ENCODE measurements at places on chromosomes 7 and 10. TPM values are rescaled to one million over a fixed set of nuclear protein-coding genes. Genes with fewer than 3 reads are reported as not detected.

- peak; percentile 17 for DNase-seq
Observed at GRCh38 chr10:55024713-55025112, 223.7 kb upstream of the PCDH15 start.

GRCh38 chr7:27172823-27173510, 1.2 kb downstream of the HOXA10 start:
- peak; percentile 52 for DNase-seq

DNA sequence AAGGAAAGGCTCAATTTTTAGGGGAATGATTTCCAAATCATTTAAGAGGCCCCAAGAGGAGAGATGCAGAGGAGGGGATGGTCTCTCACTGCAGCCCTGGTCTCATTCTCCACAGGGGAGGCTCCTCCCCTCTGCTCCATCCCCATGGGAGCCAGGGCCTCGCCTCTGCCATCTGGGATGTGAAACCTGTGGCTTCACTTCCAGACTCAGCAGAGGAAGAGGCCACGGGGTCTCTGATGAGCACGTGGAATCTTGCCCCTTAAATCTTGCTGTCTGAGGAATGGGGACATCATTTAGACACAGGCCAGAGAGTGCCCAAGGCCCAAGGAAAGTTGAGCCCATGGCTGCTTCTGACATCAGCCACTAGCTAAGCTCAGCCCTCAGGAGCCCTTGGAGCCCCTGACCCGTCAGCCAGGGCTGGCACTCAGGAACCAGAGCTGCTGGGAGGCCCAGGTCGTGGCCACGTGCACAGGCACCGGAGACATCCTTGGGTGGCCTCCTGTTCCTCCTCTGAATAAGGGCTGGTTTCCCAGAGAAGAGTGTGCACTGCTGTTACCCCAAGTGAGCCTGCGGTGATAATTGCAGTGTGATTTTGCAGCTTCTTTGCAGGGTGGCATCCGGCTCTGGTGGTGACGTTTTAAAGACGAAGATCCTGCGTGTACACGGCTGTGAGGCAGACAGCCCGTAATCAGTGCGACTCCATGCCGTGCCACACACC, 50.5 kb downstream of the VIPR2 start:
- DNase-seq, result no peak

DNA sequence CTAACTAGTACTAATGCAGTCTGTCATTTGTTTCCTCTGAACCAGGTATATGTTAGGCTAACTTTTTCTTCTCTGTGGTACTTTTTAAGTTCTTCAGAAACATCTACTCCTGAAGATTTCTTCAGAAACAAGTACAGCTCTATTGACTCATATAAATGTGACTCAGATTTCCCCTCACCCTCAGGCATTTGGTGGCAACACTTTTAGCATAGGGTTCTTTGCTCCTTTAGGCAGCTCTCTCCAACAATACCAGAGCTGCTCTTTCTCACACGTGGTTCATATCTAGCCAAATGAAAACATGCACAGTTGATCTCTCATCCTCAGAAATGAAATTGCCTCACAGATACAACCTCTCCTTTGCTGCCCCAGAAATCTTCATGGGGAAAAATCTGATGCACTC, 939.8 kb downstream of the SORCS1 start:
- DNase-seq, result no peak

Gene BAIAP2L1
- total RNA-seq, result 55.8 TPM

- no peak for DNase-seq
Observed at GRCh38 chr10:56349611-56350010, 11.4 kb downstream of the ZWINT start.

DNA sequence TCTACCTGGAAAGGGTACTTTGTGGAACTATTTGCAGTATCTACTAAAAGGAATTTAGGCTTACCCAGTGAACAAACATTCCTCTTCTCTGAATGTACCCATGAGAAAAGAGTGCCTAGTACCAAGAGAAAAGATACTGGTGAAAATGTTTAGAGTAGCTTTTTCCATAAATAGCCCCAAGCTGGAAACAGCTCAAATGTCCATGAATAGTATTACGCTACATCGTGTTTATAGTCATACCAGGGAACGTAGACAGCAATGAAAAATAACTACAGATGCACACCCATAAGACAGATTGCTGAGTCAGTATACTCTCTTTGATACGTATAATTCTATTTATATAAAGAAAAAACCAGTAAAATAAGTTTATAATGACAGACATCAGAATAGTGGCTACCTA, 285.9 kb downstream of the KLF6 start:
- no peak for DNase-seq

DNA sequence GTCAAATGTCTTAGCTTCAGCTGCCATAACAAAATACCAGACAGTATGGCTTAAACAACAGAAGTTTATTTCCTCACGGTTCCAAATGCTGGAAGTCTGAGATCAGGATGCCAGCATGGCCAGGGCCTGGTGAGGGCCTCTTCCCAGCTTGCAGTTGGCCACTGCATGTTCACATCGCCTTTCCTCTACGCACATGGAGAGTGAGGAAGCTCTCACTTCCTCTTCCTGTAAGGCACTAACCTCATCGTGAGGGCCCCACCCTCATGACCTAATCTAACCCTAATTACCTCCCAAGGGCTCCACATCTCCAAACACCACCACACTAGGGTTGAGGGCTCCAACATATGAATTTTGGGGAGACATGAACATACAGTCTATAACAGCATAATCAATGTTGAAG, 14.4 kb downstream of the ZNF33B start:
- no peak for DNase-seq

DNA sequence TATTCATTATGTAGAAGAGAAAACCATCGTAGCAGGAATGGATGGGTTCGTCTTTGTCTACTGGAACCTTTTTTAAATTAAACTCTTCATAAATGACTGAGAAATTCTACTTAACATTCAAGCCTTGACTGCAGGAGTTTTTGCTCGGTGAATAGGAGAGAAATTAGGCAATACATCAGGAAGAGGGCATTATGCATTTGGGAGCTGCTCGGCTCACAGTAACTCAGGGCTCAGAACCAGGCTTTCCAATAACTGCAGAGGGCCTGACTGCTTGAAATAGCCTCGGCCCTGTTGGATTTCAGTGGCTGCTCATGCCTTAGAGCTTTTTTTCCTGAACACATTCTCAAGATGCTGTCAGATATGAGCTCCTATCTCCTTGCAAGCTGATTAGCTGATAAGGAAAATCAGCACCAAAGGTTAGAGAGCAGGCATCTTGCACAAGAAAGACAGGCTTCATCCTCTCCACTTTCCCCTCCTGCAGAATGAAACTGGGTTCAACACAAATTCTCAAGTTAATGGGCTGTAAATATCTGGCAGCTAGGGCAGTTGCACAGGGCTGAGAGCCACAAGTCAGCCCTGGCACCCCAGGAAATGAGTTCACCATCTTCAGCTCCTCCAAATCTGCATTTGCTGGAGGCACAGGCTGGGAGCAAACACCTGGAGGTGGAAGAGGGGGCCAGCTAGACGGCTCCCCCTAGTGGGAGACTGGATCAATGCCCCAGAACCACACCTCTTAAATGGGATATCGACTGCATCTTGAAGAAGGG, 24.3 kb downstream of the TECTB start:
- peak; percentile 52 for DNase-seq

Gene GOLGA7B
- 1.0 TPM for total RNA-seq

GRCh38 chr7:141610671-141611070, 59.5 kb downstream of the AGK start:
- no peak for DNase-seq

Gene ZNF804B
- total RNA-seq, result not detected

DNA sequence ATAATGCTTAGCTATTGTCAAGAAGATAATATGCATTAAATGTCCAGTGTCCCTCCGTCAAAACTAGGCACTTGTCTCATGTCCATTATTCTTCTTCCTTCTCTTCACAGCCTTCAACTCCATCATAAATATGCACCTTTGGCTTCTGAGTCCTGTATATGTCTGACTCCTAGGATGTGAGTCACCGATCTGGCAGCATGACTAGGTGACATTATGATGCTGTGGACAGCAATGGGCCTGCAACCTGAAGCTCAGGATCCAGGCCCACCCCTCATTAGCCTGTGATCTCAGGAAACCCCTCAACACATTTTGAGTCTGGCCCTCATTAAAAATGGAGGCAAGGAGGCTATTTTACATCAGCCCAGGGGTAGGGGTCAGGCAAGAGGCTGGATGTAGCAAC, 362.5 kb upstream of the ZMIZ1 start:
- no peak for DNase-seq

Gene SPDYE2B
- total RNA-seq, result not detected

DNA sequence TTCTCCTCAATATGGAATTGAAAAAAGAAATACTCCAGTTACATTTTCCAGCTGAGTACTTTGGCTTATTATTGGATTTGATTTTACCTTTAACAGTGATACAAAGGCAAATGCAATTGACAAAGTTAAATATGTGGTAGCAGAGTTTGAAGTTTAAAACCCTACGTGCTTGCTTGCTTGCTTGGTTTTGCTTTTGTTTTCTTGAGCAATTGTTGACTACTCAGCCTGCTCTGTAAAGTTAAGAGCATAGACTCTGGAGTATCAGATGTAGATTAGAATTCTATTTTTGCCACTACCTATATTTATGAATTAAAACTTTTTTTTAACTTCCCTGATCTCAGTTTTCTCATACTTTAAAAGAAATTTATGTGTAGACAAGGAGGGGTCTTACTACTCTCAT, 51.4 kb downstream of the PCDH15 start:
- DNase-seq, result no peak

Gene WASL
- 37.5 TPM for total RNA-seq

Gene CTAGE4
- total RNA-seq, result 20.0 TPM

DNA sequence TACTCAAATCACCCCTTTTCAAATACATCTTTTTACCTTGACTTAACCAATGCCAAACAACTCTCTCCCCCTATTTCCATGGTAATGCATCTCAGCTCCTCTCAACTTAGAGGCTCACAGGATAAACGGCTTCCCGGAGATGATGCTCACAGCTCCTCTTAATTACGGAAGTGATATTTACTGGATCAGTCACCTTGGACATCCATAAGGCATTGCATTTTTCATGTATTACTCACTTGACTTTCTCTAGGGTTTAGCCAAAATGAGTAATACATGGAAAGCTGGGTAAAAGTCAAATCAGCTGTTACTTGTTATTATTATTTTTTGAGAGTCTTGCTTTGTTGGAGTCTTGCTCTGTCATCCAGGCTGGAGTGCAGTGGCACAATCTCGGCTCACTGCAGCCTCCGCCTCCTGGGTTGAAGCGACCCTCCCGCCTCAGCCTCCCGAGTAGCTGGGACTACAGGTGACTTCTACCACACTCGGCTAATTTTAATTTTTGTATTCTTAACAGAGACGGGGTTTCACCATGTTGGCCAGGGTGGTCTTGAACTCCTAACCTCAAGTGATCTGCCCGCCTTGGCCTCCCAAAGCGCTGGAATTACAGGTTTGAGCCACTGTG, 73.3 kb upstream of the RHEB start:
- DNase-seq, result no peak

Gene FAM131B
- total RNA-seq, result 0.19 TPM

Gene LRIT1
- total RNA-seq, result not detected

Gene CNNM1
- total RNA-seq, result 6.3 TPM

DNA sequence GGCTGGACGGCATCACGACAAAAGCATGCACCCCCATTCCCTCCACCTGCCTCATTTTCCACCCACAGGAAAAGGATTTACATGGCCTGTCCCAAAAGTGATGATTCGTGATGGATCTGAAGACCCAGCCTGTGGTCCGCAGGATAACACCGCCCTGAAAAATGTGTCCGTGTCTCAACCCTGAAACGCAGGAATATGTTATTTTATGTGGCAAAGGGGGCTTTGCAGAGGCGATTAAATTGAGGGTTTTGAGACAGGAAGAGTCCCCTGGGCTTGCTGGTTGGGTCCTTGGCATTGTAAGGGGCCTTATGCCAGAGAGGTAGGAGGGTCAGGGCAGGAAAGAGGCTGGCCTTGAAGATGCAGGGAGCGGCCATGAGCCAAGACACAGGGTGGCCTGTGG, 80.2 kb upstream of the PPP2R2D start:
- DNase-seq, result no peak

DNA sequence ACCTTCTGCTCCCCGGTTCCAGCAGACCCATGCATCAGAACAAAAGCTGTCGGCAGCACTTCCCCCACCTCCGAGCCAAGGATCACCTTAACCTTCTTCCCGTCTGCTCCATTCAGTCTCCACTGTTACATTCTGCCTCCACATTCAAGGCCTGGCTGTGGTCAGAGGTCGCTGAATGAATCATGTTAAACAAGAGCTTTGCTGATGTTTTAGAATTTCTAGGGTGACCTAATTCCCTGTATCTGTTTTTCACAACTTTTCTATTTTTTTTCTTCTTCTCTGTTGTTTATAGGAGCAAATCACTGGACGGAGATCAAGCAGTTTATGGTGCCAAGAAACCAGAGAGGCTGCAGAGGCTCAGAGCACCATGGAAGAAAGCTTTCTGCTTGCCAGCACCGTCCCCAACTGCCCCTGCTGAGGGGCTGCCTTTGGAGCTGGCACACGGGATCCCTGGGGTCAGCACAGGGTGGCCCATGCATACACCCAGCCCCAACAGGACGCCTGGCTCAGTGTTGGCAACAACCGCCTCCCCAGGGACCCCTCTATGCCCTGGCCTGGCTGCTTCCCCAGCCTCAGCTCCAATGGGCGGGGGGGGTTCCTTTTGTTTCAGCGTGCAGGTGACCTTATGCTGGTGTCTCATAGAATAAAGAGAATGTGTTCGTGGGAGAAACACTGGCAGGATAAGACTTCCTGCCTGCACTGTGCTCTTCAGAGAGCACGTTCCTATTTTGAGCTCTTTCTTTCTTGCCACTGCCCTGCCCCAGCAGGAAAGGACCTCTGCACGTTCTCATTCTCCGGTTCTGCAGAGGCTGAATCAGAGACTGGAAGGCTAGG, 182.7 kb upstream of the LYZL2 start:
- no peak for DNase-seq

DNA sequence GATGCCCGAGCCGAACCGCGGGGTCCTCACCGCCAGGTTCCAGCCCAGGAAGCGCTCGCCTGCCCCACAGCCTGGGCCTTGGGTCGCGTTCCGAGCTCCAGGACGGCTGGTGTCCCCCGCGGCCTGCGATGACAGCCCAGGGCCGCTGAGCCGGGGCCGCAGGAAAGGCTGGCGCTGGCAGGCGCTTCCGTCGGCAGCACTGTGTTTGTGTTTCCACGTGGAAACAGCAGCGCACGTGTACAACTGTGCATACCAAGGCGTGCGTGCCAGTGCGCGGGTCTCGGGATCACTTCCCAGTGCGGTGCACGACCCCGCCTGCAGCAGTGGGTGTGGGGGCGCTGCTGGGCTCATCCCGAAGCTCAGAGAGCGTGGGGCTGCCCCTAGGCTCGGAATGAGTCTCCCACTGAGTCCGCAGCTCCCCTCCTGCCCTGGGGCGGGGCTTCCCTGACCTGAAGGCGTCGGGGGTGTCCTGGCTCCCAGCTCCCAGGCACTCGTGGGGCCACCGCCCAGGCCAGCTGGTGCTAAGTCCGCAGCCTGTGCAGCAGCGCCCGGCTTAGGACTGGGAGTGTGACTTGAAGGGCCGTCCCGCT, 17.2 kb downstream of the AP5Z1 start:
- no peak for DNase-seq

GRCh38 chr7:26675143-26675887, 189.1 kb downstream of the SKAP2 start:
- no peak for DNase-seq

GRCh38 chr10:124157271-124157681, 63.9 kb upstream of the CHST15 start:
- no peak for DNase-seq

Gene LFNG
- 59.1 TPM for total RNA-seq

All from Calu3 (cell line).